ENCODE measurements at places on chromosomes 6 and 20.

- no peak for DNase-seq
These were observed 150.6 kb downstream of the MTHFD1L start for GRCh38 chr6:151016107-151016506.

GRCh38 chr20:9363673-9364072 lies 150.7 kb upstream of the LAMP5 start:
- no peak for DNase-seq

DNA sequence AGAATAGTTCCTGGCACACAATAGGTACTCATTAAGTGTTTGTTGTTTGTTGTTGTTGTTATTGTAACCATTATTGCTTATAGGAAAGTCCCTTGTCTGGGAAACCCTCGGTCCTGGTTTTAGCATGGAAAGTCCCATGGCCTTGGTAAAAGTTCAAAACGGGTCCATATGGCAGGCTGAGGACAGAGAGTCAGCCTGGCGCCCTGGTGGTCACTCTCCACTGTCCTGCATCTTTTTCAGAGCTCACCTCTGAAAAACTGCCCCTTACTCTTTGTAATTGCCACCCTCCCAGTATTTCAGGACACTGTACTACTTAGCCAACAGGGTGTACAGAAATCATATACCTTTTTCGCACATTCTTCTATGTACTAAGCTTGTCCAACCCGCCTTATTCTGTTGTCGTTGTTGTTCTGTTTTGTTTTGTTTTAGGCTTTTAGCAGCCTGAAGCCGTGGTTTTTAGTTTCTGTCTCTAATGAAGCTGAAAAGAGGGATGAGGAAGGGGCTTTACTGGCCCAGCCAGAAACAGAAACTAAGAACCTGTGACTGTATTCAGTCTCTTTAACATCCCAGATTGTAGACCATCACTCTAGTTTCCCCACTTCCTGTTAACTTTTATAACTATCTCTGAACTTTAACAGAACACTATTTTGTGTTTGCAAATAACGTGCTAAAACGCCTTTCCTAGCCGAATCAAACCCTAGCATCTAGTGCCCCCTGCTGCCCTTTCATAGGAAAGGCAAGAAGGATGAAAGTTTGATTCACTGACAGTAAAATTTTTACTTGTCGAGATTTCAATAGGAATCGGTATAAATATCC lies 7.6 kb upstream of the TMEM14A start:
- DNase-seq = peak; percentile 33

GRCh38 chr6:79208816-79209215 lies 25.7 kb downstream of the HMGN3 start:
- DNase-seq = no peak

- DNase-seq = no peak
These were observed 515.1 kb downstream of the FRK start for GRCh38 chr6:115545672-115545986.

DNA sequence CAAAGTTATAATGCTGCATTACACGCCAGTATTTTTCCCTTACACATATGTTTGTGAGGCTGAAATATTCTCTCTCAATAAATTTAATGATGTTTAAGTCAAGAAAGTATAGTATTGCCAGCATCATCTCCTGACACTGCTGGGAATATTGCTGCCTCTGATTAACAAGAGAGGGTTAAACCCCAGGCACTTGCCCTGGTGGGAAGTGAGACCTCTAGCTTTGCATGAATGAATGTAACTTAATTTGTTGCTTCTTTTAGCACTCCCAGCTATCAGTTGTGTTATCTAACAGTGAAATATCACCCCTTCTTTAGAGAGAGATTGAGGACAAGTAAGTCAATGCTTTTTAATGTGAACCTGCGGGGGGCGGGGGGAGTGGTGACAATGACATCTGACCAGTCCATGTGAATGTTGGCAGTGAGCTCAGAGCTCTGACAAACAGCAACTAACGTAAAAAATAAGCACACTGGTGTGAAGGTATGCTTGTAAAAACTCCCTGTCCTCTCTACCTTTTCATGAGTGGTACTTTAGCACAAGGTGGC lies 9.8 kb downstream of the FOXA2 start:
- no peak for DNase-seq
